ENCODE measurements at places on chromosomes 13 and 19.

DNA sequence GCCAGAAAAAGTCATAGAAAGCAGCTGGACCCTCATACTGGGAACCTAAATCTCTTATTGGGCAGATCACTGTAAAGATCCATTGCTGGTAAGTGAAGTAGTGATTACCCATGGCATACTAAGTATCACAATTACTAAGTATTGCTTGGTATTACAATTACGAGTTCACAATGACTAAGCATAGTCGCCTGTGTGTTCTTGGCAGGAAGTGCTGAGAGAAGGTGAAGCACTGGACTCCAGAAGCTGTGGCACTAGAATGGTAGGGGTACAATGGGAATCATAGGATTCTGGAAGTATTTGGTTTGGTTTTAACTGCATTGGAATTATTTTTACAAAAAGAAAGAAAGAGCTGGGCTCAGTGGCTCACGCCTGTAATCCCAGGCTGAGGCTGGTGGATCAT, 20.3 kb downstream of the LGALS16 start:
- DNase-seq, result peak; percentile 83

DNA sequence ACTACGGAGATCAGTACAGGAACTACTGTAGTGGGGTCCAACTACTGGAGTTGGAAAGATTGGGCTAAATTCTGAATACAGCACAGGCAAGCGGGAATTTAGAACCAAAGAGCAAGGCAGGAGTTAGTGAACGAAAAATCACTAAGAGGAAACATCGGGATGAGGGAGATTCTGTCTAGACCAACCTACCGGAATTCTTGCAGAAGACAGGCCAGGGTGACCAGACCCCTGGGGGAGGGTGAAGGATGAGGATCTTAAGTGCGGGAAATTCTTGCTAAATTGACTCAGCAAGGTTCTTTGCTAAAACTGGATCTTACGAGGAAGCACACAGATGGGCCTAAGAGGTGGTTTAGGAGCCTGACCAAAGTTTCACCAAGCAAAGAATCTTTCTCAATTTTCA, 13.2 kb upstream of the PSPC1 start:
- no peak for DNase-seq

DNA sequence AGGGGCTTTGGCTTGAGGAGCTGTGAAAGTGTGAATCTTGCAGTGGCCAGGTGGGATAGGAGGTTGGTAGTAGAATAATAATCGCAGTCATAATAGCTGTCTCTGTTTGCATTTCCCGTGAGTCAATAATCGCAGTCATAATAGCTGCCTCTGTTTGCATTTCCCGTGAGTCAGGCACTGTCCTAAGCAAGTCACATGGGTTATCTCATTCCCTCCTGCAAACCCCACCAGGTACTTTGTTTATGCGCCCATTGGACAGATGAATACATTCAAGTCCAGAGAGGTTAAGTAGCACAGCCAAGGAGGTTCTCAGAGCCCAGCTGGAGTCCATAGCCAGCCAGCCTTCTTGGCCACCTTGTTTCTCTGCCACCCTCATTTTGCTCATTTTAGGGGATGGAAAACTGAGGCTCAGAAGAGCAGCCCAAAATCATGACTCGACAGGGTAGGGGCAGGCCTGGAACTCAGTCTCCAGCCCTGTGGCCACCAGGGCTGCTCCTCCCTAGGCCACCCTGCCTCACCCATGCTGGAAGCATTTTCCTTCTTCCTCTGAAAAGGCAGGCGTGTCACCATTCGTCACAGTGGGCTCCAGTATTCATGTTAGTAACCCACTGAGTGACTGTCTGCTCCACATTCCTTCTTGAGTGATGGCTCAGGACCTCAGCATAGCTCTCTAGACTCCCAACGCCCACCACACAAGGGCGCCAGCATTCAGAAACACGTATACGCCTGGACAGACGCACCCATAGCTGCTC, 206.2 kb downstream of the URI1 start:
- no peak for DNase-seq

DNA sequence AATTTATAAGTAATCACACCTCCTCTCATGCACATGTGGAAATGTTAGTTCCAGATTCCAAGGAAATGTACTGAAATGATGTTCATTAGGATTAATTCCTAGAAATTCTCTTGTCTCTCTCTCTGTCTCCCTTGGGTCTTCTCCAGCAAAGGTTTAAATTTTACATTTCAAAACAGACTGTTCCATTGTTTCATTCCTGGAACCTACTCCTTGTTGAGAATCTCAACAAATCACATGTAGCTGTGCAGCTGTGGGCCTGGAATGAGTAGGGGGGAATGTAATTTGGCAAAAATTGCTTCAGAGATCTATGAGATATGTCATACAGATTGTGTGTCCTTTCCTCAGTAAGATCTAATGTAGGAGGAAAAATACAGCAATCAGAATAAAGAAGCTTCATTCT, 46.2 kb upstream of the RFXAP start:
- DNase-seq, result no peak

GRCh38 chr19:6593651-6594416, 2.9 kb upstream of the CD70 start:
- DNase-seq, result peak; percentile 70

DNA sequence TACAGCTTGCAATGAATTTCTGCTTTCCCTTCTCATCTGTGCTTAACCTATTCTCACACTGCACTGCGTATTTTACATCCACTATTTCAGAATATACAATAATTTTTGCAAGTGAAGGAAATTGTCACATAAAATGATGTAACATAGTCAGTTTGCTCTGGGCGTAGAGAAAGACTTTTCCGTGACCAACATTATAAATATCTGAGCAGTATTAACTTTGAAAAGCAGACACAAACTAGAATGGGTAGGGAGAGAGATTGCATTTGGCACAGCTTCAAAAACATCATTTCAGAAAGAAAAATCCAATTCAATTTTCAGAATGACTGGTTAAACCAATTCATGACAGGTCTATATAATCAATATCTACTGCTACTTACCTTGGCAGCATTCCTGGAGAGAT, 352.5 kb upstream of the MIR17HG start:
- no peak for DNase-seq

DNA sequence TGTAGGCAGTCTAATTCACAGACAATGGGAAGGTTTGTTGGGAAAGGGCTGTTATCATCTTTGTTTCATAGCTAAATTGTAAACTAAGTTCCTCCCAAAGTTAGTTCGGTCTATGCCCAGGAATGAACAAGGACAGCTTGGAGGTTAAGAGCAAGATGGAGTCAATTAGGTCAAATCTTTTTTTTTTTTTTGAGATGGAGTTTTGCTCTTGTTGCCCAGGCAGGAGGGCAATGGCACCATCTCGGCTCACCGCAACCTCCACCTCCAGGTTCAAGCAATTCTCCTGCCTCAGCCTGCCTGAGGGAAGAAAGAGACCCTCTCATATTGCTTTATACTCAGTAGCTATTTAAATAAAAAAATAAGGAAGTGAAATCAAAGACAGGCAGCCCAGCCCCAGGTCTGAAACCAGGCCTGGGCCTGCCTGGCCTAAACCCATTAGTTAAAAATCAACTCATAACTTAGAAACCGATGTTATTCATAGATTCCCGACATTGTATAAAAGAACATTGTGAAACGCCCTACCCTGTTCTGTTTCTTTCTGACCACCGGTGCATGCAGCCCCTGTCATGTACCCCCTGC, 297.4 kb upstream of the SGCG start:
- peak; percentile 53 for DNase-seq

DNA sequence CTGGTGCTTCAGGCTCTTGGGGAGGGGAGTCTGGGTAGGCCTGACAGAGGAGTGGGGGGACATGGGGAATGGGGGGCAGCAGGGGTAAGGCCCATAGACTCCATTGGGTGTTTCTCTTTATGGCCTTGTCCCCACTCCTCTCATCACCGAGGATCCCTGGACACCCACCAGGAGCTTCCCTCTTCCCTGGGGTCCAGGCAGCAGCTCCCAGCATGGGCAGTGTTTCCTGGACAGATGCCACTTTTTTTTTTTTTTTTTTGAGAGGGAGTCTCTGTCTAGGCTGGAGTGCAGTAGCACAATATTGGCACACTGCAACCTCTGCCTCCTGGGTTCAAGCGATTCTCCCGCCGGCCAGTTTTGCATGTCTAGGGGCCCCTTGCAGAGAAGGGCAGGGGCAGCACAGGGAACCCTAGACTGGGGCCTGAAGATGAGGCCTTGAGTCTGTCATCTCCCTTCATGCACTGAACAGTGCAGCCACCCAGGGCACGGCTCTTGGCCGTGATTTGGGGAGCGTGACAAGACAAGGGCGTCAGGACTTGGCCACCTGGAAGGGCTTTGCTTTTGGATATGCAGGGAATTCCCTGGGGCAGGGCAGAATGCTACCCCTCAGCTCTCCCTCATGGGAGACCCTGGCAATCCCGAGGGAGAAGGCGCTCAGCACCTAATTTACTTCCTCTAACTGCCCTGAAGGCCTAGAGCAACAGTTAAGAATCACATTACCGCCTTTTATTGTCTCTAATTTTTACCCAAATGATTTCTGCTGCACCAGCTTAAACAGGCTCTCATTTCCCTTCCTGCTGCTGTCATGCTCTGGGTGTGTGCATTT, 213.9 kb upstream of the ZNF536 start:
- DNase-seq, result no peak

DNA sequence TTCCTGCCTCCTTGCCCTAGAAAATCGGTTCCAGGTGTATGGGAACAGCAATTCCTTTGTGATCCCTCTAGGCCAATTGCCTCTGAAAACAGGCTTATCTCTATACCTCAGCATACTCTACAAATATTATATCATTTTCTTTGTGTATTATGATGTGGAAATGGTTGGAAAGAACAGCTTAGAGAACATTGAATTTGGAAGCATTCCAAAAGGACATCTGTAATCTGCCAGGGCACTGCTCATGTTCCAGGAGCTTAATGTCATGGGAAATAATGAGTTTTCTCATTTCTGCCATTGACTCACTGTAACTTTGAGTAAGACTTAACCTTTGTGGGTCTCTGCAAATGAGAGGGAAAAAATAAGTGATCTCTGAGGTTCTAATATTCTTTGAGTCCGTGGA, 147.3 kb downstream of the UFM1 start:
- no peak for DNase-seq

DNA sequence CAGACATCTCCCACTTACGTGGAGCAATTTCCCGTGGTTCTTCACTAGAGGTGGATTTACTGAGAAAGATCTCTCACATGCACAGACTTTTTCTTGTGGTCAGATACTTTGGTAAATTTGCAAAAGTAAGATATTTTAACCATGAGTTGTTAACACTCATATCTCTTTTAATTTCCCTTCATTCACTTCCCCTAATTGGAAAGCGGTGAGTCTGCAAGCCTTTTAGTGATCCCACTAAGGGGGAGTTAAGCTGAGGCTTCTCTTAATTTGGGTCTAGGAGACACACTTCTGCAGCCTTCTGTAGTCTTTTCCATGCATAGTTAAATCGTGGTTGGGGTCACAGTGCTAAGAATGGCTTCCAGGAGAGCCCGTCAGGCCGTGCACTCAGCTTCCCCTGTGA, 30.7 kb upstream of the SERPINE3 start:
- no peak for DNase-seq
